Sigmoid colon (tissue), 7 donors: ENCODE measurements at places on chromosomes 3 and 15. TPM values are rescaled to one million over a fixed set of nuclear protein-coding genes. Genes with fewer than 3 reads are reported as not detected.
A peak's percentile ranks its signal among the peaks of the same experiment; 100 is the strongest.

- DNase-seq, result no peak
Measured at GRCh38 chr3:158748237-158748828, 16.1 kb upstream of the RARRES1 start.

Gene TM4SF18
- 4.3 TPM for total RNA-seq

DNA sequence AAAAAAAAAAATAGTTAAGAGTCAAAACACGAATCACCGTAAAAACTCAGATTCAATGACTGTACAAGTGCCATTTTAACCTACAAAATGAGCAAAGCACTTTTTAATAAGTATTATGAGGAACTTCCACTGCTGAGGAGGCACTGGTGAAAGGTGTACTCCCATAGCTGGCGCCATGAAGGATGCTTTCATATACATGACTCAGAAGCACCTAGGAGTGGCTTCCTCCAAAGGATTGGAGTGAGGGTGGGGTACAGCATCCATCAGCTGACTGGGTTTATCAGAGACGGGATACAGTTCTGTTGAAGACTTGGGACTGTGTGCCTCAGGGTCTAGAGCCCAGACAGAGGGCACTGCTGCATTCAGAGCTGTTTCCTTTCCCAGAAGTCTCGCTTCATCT, 60.9 kb upstream of the MEX3B start:
- peak; percentile 10 for DNase-seq

DNA sequence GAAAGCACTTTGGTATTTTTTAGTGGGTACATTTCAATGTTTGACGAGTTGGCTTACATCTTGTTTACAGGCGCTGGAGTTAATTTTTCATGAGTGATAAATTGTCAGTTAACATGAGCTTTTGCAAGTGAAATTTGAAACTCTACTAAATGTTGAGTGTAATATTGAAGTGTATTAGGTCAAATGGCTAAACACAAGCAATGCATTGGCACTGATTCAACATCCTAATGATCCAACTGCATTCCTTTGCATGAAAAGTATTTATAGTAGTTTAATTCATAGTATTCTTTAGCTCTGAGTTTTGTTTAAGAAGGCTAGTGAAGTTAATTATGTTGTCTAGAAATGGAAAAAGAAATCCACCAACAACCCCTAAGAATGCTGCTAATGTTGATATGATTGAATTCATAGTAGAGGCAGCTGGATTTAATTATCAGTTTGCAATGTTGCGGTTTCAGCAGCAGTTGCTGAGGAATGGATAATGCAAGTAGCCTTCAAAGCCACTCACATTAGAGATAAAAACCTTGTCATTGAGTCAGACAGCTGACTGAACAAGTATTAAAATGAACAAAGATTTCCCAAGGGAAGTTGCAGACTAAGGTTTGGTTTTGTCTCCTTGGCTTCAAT, 245.6 kb upstream of the GOLIM4 start:
- DNase-seq, result no peak
